NCI-H1930 (cell line): ENCODE measurements at places on chromosomes 4 and X.

DNA sequence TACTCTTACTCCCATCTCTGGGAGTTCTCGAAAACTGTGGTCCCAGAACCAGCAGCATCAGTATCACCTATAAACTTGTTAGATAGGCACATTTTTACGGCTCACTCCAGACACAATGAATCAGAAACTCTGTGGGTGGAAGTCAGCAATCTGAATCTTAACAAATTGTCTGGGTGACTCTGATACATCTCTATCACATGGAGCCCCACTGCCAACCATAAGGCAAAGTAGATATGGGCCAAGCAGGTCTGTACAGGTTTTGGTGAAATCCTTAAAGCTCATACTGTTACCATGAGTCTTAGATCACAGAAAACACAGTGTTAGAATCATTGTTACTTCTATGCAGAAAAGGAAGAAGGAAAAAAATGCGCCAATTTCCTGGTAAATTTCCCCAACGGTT, 122.5 kb upstream of the HCCS start:
- DNase-seq, result no peak

DNA sequence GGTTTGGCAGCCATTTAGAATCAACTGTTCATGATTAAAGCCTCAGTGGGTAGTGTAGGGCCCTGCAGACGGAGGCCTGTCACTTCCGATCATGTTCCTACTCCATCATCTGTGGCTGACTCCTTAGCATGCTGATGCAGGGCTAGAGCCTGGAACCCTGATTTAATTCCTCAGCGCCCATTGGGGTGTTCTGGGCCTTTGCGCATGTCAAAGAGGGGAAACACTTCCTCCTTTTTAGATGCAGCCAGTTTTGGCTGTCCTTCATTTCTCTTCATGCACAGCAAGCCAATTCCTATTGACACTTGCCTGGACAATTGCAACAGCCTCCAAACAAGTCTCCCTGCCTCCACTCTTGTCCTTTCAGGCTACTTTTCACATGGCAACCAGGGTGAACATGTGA, 51.9 kb upstream of the MAGEA4 start:
- no peak for DNase-seq

- DNase-seq, result no peak
Measured at GRCh38 chr4:2991243-2991642, 27.9 kb downstream of the GRK4 start.

- no peak for DNase-seq
Measured at GRCh38 chr4:133581996-133582619, 433.0 kb downstream of the PCDH10 start.

DNA sequence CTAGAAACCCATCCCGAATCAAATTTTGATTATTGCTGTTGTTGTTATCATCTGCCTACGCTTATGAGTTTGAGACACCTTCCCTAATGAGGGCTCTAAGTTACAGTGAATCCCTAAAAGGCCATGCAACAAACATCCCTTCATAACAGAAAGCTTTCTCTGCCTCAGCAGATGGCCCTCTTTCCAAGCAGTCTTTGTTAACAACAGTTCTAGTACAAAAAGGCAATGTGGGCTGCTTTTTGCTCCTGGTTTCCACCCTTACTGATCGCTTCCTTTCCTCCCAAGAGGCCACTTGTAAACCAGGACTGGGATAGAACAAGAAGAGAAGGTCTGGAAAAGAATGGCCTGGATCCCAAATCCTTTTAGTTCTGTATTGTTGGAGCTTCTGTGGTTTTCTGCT, 24.2 kb downstream of the GPC4 start:
- no peak for DNase-seq

DNA sequence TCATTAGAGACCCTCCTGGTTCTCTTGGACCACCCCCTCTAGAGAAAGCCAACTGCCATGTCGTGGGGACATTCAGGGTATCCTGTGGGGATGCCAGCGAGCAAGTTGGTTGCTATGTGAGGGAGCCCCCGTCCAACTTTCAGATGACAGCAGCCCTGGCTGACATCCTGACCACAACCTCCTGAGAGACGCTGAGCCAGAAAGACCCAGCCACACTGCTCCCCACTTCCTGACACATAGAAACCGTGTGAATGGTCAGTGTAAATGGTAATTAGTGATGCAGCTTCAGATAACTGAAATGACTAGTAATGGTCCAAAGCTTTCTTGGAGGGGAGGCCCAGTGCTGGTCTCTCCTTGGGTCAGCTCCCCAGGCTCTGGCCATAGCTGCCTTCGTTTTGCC, 10.8 kb downstream of the CLCN4 start:
- no peak for DNase-seq

DNA sequence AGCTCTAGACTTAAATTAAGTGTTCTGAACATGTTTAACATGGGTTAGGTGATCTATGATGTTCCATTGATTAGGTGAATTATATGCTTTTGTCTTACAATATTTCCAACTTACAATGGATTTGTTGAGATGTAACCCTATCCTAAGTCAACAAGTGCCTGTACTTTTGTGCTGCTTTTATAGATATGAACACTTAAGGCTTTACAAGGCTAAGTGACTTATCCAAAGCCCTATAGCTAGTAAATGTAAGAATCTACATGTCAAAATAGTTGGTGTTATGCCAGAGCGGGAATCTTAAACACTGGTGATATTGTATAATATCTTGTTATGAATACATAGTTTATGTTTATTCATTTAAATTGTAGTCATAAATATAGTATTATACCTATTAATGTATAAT, 1629.1 kb upstream of the IGFBP7 start:
- no peak for DNase-seq

GRCh38 chr4:150379454-150379853, 202.5 kb upstream of the MAB21L2 start:
- no peak for DNase-seq

- DNase-seq, result no peak
Measured at GRCh38 chr4:89196745-89197144, 85.4 kb downstream of the TIGD2 start.
